Fibroblast of gingiva (primary cell): ENCODE measurements at places on chromosomes 7 and 10.
A peak's percentile ranks its signal among the peaks of the same experiment; 100 is the strongest.

DNA sequence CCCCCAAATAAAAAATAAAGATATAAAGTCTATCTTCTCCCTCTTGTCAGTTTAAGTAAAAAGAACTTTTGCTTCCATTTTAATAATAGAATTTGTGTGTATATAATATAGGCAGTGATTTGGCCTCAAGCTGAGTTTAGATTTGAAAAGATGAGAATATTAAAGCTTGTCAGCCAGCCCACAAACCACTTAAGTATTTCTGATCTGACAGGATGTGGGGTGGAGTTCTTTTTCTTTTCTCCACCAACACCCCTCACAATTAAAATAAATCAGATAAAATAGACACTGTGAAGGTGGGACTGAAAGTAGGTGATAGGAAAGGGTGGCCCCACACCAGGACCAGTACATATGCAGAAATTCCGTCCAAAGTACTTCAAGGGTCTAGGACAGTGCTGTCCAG, 714.1 kb downstream of the AUTS2 start:
- DNase-seq: no peak

GRCh38 chr10:2949948-2950354, 117.4 kb upstream of the PFKP start:
- DNase-seq: no peak

GRCh38 chr7:19747740-19748339, 25.6 kb downstream of the TMEM196 start:
- DNase-seq: peak; percentile 40

GRCh38 chr10:92451431-92451830, 122.5 kb downstream of the IDE start:
- DNase-seq: no peak

- DNase-seq: no peak
Observed at GRCh38 chr10:7480742-7481367, 70.0 kb upstream of the SFMBT2 start.

- DNase-seq: peak; percentile 72
Observed at GRCh38 chr7:42573881-42574672, 337.1 kb upstream of the GLI3 start.

GRCh38 chr7:1561036-1561940, 5.3 kb upstream of the TMEM184A start:
- no peak for DNase-seq

DNA sequence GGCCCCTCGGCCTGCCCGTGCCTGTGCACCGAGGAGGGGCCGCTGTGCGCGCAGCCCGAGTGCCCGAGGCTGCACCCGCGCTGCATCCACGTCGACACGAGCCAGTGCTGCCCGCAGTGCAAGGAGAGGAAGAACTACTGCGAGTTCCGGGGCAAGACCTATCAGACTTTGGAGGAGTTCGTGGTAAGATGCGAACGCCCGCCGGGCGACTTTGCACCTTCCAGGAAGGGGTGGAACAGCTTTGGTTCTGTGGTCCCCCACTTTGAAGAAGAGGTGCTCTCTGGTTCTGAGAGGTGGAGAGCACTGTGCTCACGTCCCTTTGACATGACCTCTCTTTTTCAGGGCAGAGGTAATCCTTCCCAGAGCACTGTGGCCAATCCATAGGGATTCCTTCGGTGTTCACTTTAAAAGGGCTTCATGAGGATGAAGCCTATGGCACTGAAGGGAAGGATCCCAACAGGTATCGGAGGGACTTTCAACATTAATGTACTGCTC, 2.6 kb downstream of the VWC2 start:
- DNase-seq: no peak

DNA sequence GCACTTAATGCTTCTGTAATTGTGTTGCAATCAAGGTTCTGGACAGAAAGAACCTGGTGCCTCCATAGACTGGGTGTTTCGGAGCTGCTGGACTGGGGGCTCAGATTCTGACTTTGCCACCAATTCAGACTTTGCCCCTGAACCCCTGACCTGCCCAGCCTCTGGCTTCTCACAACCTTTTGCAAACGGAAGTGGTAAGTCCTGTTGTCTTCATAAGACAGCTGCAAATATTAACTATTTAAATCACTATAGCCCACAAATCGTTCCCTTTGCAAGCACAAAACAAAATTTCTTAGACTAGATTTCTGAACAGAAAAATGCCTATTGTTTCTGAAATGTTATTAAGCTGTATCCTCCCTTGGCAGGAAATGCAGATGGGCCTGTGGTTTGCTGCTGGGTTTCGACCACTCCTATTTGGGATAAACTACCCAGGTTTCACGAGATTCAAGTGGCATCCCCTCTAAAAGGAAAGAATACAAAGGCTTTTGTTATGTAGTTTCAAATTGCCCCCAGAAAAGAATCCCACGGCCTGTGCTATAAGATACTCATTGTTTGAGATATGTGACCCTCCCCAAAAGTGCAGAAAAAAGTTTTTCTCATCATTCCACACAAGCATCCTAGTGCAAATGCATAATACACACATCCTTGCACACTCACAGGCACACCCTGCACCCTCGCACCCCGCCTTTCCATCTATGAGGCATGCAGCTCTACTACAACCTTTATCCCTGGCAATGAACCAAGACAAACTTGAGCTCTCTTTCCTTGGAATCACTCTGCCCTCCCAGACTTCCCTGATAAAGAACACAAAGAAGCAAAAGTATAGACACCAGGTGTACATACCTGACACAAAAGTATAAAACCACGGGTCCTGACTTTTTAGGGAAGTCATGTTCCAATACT, 209.1 kb downstream of the PRPF18 start:
- DNase-seq: no peak

DNA sequence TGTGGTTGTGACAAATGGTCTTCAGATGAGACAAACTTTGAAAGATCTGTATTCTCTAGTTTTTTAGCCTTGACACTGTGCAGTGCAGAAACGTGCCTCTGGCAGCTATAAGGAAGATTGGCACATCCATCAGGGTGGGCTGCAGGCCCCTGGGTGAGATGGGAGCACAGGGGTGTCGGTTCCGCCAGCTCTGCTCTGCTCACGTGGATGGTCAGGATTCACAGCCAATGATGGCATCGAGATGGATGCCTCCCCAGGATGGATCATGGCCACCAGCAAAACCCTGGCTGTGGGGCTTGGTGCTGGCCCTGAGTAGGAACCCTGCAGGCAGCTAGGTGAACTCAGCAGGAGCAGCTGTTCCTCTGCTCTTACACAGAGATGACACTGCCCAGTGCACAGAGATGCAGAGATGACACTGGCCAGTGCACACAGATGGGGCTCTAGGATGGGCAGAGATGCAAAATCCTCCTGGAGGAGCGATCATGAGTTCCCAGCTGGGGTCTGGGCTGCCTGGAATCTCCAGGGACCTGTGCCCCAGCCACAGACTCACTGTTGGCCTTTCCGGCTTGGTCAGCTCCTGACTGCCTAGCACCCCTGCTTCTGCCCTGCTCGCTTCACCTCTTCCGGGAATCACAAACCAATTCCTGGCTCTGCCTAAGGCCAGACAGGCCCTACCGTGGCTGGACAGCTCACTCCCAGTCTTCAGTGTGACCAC, 185.9 kb downstream of the TCERG1L start:
- no peak for DNase-seq

GRCh38 chr7:47792521-47793121, 155.6 kb downstream of the PKD1L1 start:
- peak; percentile 34 for DNase-seq

DNA sequence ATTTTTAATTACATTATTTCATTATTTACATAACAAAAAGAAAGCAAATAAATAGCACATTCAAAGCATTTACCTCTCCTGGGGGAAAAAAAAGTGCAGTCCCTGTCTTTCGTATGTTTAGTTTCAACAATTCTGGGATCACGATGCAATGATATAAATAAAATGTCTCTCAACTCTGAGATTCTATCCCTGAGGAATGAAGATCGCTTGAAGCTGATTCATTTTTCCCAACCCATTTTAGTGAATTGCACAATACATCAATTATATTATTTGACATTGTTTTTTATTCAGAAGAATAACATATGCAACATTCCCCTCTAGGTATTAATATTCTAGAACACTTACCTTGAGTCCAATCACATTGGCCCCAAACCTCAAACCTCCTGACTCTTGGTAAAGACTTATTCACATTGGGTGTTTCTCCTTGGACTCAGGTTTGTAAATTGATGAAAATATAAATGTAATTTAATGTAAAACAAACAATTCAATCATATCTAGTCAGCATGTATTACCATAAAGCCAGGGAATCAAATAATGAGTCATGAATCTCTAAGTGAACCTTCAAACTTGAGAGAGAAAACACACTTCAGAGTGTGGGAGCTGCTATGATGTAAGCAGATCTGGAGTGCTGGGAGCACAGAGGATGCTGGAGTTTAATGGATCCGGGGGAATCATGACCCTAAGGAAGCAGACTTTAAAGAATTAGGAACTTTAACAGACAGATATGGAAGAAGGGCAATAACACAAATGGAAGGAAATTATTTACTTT, 5.3 kb upstream of the SCIN start:
- DNase-seq: no peak

DNA sequence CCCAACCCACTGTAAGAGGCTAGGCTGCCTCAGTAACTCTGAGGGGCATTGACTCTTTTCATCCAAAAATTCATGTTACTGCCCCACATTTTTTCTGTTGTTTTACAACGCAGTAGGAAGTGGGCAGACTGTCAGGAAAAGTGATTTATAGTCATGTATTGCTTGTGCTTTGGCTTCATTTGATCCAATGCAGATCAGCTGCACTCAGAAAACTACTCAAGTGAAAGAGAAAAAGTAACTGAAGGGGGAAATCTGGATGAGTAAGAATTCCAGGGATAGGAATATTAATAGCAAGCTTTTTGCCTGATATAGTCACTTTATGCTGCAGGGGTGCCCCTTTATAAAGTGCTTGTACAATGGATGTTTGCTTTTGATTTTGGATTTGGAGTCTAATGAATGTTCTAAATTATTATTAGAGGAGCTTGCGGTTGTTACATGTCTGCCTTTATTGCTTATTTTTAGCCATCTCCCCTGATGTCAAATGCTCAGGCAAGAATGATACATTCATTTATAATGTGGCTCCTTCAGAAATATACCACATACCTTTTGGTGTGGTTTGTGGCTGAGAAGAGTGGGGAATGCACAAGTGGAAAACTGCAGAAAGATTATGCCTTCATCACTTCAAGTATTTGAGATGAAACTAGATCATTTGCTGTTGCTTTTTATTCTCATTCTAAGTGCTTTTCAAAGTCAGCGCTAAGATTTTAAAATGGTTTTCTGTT, 86.1 kb downstream of the EGFR start:
- DNase-seq: no peak

GRCh38 chr10:70343312-70343711, 39.1 kb downstream of the LRRC20 start:
- DNase-seq: no peak

- no peak for DNase-seq
Observed at GRCh38 chr7:158849768-158850544, 6.4 kb upstream of the DYNC2I1 start.
